ENCODE measurements at places on chromosomes 11 and 22. TPM values are rescaled to one million over a fixed set of nuclear protein-coding genes. Genes with fewer than 3 reads are reported as not detected.

DNA sequence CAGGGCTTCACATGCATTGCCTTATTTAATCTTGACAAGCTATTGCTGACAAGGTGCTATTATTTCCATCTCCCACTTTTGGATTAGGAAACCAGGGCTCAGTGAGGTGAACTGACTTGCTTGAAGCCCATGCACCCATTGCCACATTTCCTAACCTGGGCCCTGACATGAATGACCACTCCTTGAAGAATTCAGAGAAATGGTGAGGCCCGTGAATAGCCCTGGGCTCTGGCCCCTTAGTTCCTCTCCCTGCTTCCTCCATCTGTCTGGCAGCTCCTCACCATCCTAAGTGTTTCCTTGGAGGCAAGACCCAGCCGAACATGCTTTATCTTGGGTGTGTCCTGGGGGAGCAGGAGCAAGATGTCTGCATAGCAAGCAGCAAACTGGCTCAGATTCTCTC, 56.1 kb upstream of the NECTIN1 start:
- no peak for DNase-seq

- no peak for DNase-seq
Measured at GRCh38 chr11:23684701-23685100, 812.2 kb upstream of the LUZP2 start.

Gene DAGLA
- total RNA-seq: 4.5 TPM

DNA sequence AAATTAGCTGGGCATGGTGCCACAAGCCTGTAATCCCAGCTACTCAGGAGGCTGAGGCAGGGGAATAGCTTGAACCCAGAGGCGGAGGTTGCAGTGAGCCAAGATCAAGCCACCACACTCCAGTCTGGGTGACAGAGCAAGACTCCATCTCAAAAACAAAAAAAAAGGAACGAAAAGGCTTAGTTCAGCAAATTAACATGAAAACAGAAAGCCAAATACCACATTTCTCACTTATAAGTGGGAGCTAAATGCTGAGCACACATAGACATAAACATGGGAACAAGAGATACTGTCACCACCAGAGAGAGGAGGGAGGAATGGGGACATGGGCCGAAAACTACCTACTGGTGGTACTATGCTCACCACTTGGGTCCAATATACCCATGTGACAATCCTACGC, 38.6 kb downstream of the SCGB1A1 start:
- no peak for DNase-seq

Gene NXPE4
- total RNA-seq: not detected

- DNase-seq: no peak
Measured at GRCh38 chr22:49153921-49154320, 673.8 kb downstream of the BRD1 start.

DNA sequence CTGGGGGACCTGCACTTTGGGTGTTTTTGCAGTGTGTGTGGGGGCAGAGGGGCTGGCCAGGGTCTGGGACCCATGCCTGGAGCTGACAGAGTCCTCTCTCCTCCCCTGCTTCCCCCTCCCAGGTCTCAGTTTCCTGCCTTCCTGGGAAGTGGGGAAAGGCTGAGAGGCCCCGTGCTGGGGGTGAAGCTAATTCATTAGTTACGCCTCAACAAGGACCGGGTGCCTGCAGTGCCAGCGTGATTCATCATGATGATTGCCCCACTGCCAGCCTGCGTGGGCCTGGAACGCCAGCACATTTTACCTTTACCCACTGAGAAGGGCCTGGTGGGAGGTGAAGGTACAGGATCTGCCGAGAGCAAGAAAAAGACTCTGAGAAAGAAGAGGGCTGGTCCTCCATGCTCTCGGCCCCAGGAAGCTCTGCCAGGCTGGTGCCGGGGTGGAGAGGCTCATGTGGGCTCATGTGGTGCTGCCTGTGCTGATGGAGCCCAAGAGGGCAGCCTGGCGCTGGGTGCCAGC, 2.9 kb upstream of the LRRC10B start:
- no peak for DNase-seq

DNA sequence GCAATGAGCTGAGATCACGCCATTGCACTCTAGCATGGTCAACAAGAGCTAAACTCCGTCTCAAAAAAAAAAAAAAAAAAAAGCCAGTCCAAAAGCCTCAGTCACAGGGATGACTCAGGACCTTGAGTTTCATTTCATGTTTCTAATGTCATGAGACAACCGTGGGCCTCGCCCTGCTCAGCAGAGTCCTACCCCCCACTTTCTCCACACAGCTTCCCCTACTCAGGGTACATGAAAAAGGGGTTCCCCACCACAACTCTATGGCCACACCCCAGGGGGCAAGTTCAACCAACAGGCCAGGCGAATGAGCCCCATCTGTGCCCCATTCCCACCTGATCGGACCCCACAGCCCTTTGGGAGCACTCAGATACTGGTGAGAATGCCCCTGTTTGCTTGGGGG, 24.3 kb upstream of the ADA2 start:
- no peak for DNase-seq

Gene CCDC86
- 38.6 TPM for total RNA-seq

Gene TRIM6
- total RNA-seq: 6.3 TPM

GRCh38 chr22:40107851-40108378, 69.8 kb upstream of the TNRC6B start:
- DNase-seq: peak; percentile 36

Gene MS4A6A
- total RNA-seq: not detected

DNA sequence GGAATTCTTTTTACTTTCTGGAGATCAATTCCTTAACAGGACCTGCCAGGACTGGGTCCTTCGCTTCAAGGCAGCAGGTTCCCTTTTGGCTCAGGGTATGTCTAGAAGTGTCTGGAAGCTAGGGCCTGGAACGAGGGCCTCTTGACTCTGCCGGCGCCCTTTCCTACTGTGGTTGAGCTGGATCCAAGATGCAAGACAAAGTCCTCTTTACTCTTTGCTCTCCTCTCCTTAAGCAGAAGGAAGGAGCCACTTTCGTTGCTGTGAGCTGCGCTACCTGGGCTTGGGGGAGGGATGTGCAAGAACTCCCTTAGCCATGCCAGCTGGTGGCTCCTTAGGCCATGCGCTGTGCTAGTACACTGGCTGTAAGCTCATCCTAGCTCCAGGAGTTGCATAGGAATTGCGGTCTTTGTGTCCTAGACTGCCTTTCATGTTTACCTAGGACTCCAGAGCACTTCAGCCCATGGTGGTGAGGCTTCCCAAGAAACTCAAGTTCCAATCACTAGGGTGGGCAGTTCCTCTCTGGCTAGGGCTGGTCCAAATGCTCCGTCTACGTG, 18.1 kb downstream of the GLB1L2 start:
- no peak for DNase-seq

DNA sequence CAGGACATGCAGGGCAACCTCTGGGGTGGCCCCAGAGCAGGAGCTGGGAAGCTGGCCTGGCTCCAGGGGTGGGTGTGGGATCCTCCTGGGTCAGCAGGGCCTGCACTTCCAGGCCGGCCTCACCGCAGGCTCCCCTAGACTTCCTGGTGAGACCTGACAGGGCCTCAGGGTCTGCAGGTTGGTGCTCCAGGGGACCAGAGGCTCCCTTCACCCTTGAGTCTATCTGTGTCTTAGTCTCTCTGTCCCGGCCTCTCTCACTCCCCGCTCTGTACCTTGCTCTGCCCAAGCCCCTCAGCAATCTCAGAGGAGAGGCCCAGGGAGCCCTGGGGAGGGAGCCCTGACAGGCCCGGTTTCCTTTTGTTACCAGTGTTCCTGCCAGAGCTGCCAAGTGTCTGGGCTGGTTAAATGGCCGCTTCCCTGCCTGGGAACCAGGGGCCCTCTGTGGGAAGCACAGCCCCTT, 13.9 kb downstream of the CD82 start:
- no peak for DNase-seq

Gene ZNF70
- 2.2 TPM for total RNA-seq

DNA sequence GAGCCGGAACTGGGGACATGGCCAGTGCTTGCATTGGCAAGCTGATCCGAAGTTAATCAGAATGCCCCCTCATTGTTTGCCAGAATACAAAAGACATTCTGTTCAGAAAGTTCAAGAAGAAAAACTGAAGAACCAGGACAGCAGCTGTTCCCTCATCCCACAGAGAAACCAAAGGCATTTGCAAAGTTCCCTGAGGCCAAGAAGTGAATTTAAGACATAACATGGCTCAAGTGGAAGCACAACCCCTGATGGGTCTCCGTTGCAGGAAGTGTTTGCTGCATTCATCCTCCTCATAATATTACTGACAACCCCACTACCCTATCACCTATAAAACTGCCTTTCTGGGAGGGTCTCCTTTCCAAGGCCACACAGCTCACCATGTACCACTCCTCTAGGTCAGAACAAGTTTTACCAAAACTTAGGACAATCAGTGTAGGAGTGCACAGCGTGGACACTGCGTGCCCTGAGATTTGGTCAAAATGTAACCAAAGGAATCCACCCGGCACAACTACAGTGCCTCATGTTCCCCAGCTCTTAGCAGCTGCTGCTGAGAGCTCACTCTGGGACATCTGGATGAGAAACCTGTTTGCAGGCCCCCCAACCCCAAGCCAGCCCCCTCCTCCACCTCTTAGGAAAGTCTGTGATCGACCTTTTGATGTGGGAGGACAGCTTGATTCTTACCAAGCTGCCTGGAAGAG, 101.6 kb upstream of the AKIP1 start:
- no peak for DNase-seq

- no peak for DNase-seq
Measured at GRCh38 chr11:120420572-120420971, 84.4 kb downstream of the ARHGEF12 start.
